ENCODE measurements at places on chromosomes 7 and 10.

- DNase-seq: no peak
Observed at GRCh38 chr10:110724937-110725336, 80.8 kb downstream of the RBM20 start.

DNA sequence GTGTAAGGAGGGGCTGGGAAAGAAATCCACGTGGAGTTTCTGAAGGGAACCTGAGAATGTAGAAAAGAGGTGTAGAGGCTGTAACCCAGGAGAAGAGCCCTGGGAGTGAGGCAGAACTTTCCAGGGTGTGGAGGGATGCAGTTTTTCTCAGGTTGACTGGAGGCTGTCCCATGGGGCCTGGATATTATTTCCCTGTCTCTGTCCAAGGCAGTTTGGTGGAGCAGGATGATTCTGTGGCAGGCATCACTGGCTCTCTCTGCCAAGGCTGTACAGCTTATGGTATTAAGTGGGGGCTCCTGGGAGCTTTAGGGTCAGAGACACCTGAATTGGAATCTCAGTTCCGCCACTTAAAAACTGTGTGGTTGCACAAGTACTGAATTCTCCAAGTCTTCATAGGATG is 81.6 kb downstream of the CHN2 start:
- DNase-seq: no peak

GRCh38 chr7:79610313-79610712 is 156.8 kb upstream of the MAGI2 start:
- no peak for DNase-seq

GRCh38 chr7:13407911-13408310 is 581.6 kb downstream of the ETV1 start:
- DNase-seq: no peak

DNA sequence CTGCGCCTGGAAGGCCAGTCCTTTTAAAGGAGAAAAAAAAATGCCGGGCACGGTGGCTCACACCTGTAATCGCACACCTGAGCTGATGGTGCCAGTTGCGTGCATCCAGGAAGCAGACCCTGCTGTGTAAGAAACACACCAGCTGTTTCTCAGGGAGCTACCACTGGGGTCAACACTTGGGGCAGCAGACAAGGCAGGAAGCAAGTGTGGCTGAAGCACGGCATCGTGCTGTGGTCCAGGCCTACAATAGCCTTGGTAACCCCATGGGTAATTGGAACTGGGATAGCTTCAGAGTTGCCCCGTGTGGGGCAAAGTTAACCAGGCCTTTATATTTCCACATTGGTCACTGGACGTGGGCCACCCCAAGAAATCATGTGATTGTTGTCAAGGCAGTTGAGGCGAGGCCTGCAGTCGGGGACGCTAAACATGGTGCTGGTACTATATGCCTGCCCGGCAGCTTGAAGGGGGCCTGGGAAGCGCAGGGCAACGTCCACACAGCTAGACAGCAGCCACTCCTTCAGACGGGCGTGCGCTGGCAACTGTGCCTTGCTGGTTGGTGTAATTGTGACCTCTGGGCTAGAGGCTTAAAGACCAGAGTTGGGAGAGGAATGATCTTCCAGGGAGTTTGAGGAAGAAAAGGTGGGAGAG is 2.5 kb upstream of the TACR2 start:
- no peak for DNase-seq

DNA sequence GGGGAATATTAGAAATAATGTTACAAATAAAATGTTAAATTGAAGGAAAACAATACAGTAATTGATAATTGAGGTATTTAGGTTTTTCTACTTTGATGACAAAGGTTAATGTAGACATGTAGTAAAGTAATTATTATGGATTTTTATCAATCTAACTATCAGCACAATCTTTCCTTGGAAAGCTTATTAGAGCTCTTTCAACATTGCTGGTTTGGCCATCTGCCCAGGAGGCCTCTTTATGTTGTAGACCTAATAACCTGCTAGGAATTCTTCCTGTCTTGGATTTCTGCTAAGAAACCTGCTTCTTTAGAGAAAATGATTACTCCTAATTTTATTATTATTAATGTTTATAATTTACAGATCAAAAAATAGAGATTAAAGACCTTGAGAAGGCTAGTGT is 78.9 kb downstream of the CHRM2 start:
- no peak for DNase-seq

GRCh38 chr10:121648059-121648458 is 49.8 kb upstream of the FGFR2 start:
- no peak for DNase-seq

GRCh38 chr10:46544989-46545791 is 11.3 kb downstream of the GPRIN2 start:
- DNase-seq: no peak

DNA sequence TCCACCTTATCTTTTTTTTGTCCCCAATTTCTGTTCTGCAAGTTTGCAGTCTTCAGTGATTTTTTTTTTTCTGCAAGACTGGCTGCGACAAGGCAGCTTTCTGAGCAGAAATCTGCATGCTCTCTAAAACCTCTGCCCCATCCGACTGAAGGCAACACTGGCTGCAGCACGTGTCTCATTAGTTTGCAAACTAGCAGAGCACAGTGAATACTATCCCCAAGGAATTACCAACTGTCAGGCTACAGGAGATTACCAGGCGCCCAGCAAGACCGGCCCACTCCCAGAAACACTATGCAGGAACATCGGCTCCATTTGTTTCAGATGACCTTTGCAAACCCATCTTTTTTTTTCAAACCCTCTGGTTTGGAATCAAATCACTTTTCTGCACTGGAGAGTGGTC is 538.8 kb downstream of the SORCS1 start:
- DNase-seq: no peak

DNA sequence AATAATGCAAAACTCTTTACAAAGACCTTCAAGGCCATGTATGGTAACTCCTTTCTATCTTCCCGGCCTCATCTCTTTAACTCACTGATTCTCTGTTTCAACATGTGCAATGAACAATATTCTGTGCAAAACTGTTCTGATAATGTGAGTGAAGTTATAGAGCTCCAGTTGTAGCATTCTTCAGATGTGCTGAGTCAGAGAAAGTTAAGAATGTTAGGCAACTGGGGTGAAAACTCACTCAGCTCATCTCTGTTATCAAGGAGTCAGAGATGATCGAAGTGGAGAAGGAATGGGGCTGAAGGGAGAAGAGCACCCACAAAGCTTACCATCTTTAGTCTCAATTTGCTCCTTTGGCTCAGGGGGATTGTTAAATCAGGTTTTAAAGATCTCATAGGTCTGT is 344.7 kb upstream of the NPSR1 start:
- no peak for DNase-seq

DNA sequence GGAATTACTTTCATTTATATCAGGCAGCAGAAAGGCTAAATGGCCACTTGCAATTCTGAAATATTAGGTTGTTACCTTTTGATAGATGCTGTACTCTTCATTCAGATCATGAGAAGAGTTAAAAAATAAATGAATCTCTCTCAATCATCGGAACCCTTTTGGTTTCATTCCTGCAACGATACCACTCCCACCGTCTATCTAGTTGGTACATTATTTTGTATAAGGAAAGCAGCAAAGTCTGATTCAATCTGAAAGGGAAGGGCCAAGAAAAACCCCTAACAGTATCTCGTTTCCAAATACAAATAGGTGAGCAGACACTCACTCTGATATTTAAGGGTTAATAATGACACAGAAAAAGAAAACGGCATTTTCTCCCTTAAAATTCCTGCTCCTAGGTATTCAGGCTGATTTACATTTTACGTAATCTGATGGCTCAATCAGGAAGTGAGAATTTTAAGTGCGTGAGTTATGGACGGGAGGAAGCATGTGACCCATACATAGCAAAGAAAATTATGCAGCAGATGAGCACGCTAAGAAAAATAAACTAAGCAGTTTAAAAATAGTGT is 209.4 kb upstream of the KLF14 start:
- DNase-seq: no peak

DNA sequence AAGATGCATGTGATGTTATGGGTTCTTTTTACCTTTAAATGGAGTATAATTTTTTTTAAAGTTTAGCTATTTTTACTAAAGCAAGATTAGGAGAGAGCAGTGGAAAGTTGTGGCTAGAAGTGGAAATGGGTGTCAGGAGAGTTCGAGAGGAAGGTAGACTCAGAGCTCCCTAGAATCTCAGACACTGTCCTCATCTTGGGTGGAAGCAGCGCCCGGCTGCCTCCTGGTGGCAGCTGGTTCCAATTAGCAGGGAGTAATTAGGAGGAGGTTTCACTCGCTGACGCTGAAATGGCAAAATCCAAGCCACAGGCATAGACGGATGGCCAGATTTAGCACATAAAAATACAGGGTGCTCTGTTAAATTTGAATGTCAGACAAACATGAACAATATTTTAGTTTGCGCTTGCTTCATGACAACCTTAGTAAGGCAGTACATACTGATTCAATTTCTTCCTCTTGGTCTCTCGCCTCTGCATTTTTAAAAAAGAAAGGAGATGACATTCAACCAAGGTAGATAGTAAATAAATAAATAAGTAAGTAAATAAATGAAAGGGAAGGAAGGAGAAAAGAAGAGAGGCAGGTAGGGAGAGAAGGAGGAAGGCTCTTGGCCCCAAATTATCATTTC is 58.5 kb downstream of the LGI1 start:
- DNase-seq: peak; percentile 0

DNA sequence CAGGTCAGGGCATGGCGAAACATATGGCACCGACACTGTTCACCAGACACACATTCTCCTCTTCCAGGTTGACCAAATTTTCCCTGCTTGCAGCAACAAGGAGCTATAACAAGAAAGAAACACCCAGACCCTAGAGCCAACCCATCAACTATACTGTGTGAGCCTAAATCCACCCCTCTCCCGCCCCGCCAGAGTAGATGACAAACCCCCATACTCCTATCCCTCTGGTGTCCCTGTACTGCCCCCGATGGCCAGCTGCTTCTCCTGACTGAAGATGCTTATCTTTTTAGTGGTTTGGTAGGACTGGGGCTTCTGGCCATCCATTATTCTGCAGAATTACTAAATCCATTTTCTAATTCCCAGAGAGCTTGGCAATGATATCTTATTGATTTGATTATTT is 70.1 kb upstream of the EEPD1 start:
- DNase-seq: no peak

DNA sequence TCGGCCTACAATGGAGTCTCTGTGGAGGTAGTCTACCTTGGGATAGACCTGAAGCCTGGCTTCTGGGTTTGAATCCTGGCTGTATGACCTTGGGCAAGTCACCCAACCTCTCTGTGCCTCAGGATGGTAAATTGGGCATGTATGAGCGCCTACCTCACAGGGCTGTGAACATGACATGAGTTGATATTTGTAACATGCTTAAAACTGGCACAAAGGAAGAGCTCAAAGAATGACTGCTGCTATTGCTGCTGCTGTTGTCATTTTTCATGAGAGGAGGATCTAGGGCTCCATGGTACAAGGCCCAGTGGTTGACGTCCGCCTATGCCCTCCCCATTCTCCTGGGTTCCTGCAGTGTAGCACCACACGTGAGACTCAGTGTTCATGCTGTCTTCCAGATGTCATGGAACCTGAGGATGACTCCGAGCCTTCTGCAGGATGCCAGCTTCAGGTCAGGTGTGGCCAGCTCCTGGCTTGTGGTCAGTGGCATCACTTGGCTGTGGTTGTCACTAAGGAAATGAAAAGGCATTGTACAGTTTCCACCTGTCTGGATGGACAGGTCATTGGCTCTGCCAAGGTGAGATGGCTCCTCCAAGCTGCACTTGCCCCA is 95.0 kb downstream of the WDFY4 start:
- no peak for DNase-seq

DNA sequence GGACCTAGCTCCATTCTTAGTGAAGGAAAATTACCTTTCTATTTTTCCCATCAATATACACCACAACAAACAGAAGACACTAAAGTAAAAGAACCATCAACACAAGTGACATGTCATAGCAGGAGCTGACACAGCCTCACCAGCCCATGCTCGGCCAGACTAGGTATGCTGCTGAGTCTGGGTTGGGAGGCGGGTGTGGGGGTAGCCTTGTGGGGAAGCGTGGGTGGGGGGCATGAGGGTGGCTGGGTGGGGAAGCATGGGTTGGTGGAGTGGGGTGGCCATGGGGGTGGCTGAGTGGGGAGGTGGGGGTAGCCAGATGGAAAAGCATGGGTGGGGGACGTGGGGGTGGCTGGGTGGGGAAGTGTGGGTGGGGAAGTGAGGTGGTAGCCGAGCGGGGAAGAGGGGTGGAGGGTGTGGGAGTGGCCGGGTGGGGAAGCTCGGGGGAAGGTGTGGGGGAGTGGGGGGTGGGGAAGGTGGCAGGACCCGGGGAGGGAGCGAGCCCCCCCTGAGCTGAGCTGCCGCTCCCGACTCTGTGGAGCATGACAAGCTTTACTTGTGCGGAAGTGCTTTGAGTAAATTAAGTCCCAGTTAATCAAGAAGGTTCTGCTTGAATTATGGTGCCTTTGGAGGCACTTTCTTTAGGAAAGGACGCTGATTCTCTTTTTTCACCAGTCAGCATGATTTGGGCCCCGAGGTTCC is 294.6 kb upstream of the ZNF32 start:
- no peak for DNase-seq

- DNase-seq: no peak
Observed at GRCh38 chr7:55538538-55538937, 33.8 kb downstream of the VOPP1 start.

- no peak for DNase-seq
Observed at GRCh38 chr10:47225219-47225927, 74.6 kb upstream of the GDF10 start.

GRCh38 chr7:156886020-156886795 is 6.8 kb downstream of the LMBR1 start:
- no peak for DNase-seq

- no peak for DNase-seq
Observed at GRCh38 chr10:18155321-18155720, 15.1 kb downstream of the CACNB2 start.

DNA sequence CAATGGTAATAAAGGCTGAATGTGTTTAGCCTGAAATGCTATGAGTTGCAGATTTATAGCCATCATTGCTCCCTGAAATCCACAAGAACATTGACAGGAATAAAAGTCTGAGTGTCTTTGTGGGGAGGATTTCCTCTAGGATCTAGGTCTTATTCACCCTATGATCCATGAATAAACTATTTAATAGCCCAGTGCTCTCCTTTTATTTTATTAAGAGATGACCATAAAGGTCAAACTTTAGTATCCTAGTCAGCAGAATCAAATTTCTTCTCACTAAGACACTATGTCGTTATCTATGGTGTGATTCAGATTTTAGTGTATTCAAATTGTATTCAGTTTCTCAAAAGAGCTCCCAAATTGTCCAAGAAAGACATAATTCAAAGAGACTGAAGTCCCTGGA is 67.8 kb upstream of the AKR1E2 start:
- DNase-seq: no peak

DNA sequence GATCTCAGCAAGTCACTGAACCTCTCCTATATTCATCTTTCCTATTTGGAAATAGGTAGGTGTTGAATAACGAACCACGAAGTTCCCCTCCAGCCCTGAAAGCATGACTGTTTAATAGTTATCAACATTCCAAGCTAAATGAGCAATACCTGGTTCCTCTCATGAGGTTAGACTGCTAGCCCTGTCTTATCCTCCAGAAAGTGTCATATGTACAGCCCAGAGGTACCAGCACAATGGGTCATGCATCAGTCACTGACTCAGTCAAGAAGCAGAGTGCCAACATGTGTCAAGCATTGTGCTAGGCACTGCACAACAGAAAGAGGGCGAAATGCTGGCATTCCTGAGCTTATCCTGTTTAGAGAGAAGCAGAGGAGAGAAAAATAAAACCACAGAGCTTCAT is 70.0 kb downstream of the AMPH start:
- DNase-seq: no peak

GRCh38 chr10:32461203-32461602 is 15.3 kb downstream of the CCDC7 start:
- no peak for DNase-seq
